CD14-positive monocyte (primary cell): ENCODE measurements at places on chromosomes 7 and 10. TPM values are rescaled to one million over a fixed set of nuclear protein-coding genes. Genes with fewer than 3 reads are reported as not detected.

DNA sequence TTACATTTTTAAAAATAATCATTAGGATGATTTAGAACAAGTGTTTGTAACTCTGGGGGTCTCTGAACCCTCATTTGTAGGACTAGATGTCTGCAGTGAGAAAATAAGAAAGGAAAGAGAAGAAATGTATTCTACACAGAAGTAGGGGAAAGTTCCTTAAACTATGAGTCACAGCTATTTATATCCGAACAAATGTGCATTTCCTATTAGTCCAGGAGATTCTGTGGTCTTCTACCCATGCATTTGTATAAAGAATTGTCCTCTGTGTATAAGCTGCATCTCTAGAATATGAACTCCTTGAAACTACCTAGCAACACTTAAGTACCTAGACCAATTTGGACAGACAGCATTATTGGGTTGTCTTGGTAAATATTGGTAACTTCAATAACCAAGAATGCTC, 15.9 kb upstream of the CD36 start:
- peak; percentile 67 for DNase-seq

GRCh38 chr7:84705706-84706105, 481.1 kb downstream of the SEMA3D start:
- DNase-seq = no peak

DNA sequence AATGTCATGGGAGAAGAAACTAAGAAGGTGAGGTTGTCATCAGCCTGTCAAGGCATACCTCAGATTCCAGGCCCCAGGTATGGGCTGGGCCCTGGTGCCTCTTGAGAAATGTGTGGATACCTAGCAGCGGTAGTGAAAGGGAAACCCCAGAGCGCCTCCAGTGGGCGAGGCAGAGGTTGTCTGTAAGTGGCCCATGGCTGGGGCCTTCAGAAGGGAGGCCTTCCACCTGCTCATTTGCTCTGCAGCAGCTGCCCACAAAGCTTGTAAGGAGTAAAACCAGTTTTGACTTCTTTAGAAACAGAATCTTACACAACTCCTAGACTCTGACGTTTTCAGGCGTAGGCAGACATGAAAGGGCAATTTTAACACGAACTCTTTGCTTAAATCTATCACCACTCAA, 509.9 kb downstream of the PARD3 start:
- no peak for DNase-seq

GRCh38 chr7:155729847-155730246, 82.4 kb downstream of the SHH start:
- DNase-seq = no peak

- DNase-seq = no peak
Observed at GRCh38 chr7:84848219-84848973, 338.5 kb downstream of the SEMA3D start.

DNA sequence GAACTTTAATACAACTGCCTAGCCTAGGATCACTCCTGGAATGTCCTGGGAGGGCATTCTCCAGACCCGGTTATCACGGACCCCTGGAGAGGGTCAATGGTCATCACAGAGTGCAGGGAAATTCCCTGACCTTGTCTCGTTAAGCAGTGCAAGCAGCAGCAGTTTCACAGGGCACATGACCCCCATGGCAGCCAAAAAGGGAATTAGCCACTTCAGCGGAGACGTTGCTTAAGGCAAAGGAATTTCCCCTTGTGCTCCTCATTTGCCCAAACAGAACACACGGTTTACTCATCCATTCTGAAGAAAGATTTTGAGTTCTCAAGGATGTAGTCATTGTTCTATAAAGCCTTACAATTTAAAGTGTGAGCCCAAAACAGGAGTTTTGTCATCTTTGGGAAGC, 260.3 kb downstream of the SNX13 start:
- DNase-seq = peak; percentile 96

GRCh38 chr7:2764621-2765020, 76.6 kb downstream of the AMZ1 start:
- DNase-seq = no peak

DNA sequence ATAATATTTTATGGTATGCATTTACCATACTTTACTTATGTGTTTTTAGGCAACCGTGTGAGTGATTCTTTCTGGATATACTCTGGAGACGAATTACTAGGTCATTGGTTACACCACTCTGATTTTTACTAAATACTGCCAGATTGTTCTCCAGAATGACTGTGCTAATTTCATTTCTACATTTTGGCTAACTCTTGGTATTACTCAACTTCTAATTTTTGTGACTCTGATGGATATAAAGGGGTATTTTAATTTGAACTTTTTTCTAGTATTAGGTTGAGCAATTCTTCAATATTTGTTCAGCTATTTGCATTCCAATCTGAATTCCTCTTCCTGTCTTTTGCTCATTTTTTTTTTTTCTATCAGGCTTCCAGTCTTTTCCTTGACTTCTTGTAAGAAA, 223.6 kb downstream of the MDFIC start:
- peak; percentile 73 for DNase-seq

GRCh38 chr10:119225083-119225658, 17.8 kb downstream of the GRK5 start:
- DNase-seq = no peak

- no peak for DNase-seq
Observed at GRCh38 chr7:17027143-17027788, 145.5 kb upstream of the AGR3 start.

DNA sequence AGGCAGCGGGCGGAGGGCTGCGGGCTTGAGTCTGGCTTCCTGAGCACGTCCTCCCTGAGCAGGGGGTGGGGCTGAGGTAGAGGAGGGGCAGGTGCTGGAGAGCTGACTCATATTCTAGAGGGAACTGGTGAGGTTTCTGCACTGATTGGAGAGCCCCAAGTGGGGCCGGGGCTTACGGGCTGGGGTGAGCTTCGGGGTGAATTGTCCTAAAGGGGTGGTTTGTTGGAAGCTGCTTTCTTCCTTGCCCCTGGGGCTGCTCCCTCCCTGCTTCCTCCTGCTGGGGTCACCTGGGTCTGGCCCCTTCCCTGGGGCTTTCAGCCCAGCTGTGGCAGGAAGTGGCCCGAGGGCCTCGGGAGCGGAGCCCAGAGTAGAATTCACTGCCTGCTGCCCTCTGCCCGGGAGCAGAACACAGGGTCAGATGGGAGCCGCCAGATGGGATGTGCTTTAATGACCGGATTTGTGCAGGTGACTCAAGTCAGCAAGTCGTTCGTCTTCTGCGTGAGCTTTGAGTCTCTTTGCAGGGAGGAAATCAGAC, 48.6 kb downstream of the FAM20C start:
- peak; percentile 37 for DNase-seq

GRCh38 chr7:142381727-142382390, 124.0 kb upstream of the PRSS58 start:
- no peak for DNase-seq

GRCh38 chr10:94066411-94066810, 72.7 kb downstream of the PLCE1 start:
- DNase-seq = no peak

DNA sequence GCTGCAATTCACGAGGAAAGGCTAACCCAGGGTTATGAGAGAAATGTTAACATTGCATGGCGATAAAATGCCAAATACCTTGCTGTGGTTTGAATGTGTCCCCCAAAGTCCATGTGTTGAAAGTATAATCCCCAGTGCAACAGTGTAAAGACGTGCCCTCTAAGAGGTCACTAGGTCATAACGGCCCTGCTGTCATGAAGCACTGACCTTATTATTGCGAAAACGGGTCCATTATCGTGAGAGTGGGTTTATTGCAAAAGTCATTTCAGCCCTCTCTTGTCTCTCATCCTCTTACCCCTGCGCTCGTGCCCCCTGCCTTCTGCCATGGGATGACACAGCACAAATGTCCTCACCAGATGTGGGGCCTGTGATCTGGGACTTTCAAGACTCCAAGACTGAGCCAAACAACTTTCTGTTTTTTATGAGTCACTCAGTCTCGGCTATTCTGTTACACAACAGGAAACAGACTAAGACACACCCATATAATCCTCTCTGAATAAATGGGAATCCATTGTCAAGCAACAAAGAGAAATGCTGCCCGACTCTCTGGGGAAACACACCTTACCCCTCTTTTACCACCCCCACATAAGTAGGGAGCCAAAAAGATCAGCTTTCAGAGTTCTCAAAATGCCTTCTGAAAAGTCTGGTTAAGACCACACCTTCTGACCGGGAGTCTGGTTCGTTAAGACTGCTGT, 73.1 kb upstream of the UCN3 start:
- DNase-seq = peak; percentile 100

DNA sequence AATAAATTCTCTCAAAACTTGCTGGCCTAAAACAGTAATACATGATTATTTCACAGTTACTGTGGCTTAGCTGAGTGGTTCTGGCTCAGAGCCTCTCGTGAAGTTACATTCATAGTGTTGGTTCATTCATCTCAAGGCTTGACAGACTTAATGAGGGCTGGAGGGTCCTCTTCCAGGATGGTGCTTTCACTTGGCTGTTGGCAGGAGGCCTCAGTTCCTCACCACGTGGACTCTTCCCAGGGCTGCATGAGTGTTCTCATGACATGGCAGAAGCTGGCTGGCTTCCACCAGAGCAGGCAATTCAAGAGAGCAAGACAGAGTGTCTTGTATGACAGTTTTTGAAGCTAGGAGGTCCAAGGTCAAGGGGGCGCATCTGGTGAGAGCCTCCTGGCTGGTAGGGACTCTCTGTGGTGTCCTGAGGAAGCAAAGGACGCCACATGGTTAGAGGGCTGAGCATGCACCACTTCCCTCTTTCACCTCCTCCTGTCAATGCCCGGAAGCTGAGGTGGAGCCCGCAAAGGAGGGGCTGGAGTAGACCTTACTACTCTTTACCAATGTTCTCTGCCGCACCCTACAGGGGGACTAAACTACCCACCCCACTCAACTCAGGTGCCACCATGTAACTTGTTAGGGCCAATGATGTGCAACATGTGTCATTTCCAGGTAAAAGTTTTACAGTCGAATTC, 58.2 kb upstream of the YAE1 start:
- DNase-seq = peak; percentile 1

DNA sequence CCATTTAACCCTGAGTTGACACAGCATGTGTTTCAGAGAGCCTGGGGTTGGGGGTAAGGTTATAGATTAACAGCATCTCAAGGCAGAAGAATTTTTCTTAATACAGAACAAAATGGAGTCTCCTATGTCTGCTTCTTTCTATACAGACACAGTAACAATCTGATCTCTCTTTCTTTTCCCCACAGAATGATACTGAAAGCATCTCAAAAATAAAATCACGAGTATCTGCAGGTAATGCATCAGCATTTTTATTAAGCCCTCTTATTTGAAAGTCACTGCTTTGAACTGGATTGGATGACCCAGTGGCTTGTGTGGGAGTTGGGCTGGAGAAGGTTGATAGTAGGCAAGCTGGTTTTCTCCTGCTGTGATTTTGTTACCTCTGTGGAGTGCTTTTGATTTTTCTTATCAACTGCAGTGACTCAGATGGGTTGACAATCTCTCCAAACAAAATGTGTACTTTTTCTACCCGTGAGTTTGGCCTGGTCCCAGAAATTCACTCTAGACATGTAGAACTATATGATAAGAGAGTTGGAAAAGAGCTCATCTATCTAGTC, 253.5 kb upstream of the PRKCQ start:
- no peak for DNase-seq

DNA sequence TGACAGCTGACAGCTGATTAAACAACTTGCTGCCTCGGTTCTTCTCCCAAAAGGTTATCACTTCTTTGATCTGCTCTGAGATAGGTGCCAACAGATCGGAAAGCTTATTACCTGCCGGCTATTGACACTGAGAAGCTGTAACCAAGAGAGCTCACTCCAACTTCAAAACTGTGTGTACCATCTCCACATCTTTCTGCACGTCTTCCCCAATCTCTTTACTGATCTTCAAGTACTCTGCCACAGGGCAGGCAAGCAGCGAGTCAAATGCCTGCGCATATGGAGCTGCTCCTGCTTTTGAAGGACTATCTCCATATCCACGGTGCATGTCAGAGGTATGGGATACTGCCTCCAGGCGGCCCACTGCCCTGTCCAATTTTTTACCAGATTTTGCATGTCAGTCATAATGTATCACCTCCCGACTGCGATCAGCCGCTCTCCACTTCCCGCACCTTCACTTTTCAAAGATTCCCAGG, 352 bp upstream of the ZNF485 start:
- DNase-seq = no peak

MDFIC gene
- 30.0 TPM for polyA plus RNA-seq

CDC14C gene
- not detected for polyA plus RNA-seq

TRIM50 gene
- polyA plus RNA-seq = not detected

COL1A2 gene
- polyA plus RNA-seq = not detected

NPFFR1 gene
- not detected for polyA plus RNA-seq

PON1 gene
- polyA plus RNA-seq = not detected

MRPL43 gene
- polyA plus RNA-seq = 98.0 TPM

AMZ1 gene
- polyA plus RNA-seq = 0.25 TPM in 1 of 2 replicates, not detected in the other

ANKRD30A gene
- polyA plus RNA-seq = not detected

INPP5F gene
- 5.1 TPM for polyA plus RNA-seq

MKX gene
- not detected for polyA plus RNA-seq

DNAJC30 gene
- polyA plus RNA-seq = 5.2 TPM

MSMB gene
- not detected for polyA plus RNA-seq
